ENCODE measurements at places on chromosomes 7 and 10.

DNA sequence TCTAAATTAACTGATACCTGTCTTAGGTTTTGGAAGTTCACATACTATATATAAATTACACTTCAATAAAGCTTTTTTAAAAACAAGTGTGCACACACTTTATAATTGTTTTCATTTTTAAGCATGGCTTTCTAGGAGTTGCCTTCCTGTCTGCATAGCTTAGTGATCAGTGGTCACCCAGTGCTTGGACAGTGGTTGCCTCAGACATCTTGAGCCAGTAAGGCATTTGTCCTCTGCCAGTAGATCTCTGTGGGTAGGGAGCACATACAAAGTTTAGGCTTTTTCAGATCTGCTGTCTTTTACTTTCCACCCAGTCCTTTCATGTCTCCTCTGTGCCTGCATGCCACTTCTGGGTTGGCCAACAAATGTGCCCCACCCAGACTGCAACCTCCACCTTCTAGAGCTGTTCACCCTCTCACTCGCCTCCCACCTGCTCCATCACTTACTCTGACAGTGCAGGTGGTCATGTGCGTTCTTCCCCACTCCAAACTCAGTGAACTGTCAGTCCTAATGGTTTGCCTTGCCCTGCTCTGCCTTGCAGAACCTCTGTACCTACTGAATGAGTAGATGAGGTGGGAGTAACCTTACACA lies 31.7 kb downstream of the TPST1 start:
- DNase-seq, result no peak

- no peak for DNase-seq
Observed at GRCh38 chr7:99219185-99219767, 11.4 kb upstream of the KPNA7 start.

- DNase-seq, result no peak
Observed at GRCh38 chr7:155713384-155713783, 68.9 kb downstream of the RBM33 start.

- DNase-seq, result no peak
Observed at GRCh38 chr10:123633106-123633505, 33.0 kb upstream of the GPR26 start.

DNA sequence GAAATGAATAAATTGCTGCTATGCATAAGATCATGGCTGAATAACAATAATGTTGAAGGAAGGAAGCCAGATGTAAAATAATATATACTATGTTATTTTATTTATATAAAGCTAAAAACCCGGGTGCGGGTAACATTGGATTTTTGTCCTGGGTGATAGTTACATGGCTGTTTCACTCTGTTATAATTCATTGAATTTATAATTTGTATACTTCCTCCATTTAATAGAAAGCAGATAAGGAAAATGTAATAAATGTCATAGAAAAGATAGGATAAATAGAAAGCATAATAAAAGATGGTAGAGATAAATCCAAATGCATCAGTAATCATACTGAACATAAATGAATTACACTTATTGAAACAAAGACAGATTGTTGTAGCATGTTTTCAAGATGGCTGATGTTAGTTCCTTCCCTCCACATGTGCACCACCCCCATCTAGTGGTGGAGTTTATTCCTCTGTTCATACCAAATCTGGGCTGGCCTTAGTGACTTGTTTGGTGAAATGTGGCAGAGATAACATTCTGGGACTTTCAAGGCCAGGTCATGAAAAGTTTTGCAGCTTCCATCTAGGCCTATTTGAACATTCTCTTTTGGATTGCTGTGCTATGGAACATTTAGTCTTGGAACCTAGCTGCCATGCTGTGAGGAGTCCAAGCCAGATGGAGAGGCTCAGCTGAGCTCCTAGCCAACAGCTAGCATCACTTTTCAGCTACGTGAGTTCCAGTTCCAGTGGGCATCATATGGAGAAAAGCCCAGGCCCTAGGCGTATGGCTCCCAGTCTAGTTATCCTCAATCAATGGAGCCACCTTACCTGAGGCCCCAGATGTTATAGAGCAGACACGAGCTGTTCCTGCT lies 46.9 kb downstream of the AHCYL2 start:
- DNase-seq, result peak; percentile 62

DNA sequence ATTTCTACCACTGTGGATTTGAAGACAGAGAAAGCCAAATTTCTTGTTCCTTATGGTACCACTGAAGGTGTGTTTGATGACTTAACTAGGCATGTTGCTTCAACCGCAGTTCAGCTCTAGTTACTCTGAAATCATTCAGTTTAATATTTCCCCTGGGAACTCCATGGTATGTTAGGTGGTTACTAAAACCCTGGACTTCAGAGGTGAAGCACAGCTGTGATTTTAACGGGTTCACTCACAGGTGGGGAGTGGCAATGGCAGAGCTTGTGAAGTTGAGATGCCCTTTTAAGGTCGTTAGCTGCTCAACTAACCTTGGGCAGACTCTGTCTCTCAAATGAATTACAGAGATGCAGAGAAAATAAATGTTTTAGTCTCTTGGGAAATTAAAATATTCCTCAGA lies 163.6 kb upstream of the PHYHIPL start:
- DNase-seq, result no peak

DNA sequence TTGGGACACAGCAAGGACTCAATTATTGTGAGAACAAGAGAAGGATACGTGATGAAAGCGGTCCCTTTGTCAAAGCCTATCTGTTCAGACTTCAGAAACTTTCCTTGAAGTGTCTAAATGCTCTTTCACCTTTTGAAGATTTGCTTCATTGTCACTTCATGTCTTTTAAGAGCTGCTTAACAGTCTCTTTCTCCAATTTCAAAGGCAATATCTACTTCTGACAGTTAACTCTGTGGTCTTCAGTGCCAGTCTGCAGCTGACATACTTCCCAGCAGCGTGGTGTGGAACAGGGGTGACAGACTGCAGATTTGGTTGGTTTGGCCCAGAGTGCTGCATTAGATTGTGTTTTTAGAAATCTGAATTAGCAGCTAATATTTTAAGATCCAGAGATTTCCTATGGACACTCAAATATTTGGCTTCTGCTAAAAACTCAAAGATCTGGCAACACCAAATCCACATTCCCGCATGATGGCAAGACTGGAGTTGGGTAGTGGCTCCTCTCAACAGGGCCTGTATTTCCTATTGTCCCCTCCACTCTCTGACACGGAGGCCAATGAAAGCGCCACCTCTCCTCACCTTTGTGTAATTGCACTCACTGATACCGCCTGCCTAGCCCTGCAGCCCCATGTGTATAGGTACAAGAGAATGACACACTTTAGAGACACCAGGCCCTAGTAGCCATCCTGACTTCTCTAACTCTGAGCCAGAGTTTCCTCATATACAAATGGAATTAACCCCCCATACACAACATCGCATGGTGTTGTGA lies 11.5 kb downstream of the SCRN1 start:
- DNase-seq, result no peak

DNA sequence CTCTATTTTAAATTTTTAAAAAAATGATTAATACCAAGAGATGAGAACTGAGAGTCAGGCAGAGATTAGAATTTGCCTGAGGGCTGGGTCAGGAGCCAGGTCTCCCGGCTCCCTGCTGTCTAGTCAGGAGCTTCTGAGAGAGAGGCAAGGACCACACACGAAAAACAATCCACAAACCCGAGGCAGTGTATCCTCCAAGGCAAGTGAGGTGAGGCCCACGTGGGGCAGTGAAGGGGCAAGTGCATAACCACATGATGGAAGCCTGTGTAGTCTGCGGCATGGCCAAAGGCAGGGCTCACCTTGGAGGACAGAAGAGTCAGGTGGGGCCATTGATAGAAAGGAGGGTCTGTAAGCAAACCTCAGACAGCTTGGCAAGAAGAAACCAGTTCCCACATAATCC lies 541.2 kb upstream of the FOXK1 start:
- no peak for DNase-seq

DNA sequence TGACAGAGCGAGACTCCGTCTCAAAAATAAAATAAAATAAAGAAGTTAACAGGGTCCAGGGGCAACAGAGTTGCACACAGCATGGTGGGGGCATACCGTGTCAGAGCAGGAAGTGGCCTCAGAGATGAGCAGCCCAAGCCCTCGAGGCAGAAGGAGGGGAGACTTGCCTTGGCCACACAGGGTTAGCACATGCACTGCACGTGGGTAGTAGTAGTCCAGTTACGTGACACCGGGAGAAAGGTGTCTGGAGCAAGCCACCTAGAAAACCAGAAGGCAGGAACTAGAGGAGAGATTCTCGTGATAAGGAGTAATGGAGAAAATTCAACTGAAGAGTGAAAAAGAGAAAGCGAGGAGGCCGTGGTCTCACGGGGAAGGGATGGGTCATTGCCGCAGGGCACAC lies 9.8 kb upstream of the DENND2A start:
- no peak for DNase-seq

- DNase-seq, result no peak
Observed at GRCh38 chr10:112784022-112784461, 166.0 kb upstream of the TCF7L2 start.

DNA sequence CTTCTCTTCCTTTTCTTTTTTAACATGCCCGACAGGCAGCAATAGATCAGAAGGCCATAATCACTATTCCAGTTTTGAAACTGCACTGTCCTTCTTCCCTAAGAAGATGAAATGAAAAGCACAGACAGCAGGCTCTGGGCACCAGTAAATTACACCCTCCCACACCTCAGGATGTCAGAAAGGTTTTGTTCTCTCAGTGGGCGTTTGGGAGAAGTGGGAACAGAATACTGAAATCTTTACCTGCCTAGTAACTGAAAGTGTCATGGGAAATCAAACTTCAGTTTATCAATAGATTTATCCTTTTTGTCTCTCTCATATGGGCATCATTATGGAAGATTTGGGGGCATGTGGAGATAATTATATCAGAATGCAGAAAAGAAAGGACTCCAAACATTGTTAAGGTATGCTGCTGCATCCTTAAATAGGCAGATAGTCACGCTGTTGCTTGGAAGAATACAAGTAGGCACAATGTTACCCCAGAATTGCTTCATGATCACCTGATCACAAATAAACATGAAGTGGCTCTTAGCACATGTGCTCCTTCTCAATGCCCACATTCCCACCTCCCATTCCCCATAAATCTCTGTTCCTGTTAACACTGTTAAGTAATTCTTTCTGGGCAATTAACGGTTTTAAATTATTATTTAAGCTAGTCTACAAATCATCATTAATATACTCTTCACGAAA lies 113.3 kb downstream of the DOCK4 start:
- DNase-seq, result no peak

DNA sequence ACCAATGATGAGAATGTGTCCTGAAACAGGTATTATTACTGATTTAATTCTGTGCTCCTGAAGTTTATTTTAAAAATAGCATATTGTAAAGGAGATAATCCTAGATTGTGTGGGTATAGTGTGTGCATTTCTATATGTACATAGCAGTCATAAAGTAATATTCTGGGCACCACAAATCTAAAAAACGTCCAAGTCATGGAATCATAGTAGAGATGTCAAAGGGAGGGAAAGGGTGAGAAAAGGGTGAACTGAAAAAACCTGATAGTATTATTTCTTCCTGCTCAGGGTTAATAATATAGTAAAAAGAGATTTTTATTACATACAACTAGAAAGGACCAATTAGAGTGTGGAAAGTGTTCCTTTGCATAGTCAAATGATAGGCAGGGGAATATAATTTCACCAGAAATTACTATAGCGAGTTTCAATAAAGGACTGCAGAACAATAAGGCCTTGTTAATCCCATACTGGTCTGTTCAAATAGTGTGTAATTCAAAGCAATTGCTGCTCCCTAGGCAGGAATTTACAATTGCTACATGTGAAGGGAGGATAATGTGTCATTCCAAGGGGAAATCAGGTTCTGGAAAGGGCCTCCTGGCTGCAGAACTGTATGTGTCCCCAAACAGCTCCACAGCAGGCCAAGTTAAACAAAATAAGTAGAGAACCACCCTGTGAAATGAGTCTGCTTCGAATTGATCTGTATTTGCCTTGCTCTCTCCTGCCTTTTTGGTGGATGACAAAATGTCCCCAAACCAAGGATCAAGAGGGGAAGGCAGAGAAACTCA lies 42.5 kb upstream of the KMT2E start:
- DNase-seq, result no peak

- DNase-seq, result no peak
Observed at GRCh38 chr10:20887706-20888555, 9.2 kb downstream of the NEBL start.

GRCh38 chr10:124459395-124459794 lies 2.2 kb upstream of the LHPP start:
- no peak for DNase-seq

DNA sequence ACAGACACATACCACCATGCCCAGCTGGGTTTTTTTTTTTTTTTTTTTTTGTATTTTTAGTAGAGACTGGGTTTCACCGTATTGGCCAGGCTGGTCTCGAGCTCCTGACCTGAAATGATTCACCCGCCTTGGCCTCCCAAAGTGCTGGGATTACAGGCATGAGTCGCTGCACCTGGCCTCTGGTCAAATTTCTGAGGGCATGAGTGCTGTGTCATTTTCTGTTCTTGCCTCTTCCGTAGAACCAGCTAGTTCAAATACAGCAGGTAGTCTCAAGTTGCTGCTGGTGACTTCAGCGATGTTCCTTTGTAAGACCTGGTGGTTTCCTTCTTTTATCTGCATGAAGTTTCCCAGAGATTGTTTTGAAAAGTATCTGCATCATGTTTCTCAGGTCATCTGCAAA lies 134.8 kb upstream of the SHH start:
- no peak for DNase-seq

GRCh38 chr10:123897146-123897545 lies 5.5 kb upstream of the CPXM2 start:
- DNase-seq, result no peak

- DNase-seq, result no peak
Observed at GRCh38 chr10:47025540-47026300, 114.5 kb downstream of the PTPN20 start.

- peak; percentile 36 for DNase-seq
Observed at GRCh38 chr7:130063036-130063435, 7.3 kb upstream of the KLHDC10 start.

- no peak for DNase-seq
Observed at GRCh38 chr10:129032372-129033313, 434.4 kb upstream of the MGMT start.

DNA sequence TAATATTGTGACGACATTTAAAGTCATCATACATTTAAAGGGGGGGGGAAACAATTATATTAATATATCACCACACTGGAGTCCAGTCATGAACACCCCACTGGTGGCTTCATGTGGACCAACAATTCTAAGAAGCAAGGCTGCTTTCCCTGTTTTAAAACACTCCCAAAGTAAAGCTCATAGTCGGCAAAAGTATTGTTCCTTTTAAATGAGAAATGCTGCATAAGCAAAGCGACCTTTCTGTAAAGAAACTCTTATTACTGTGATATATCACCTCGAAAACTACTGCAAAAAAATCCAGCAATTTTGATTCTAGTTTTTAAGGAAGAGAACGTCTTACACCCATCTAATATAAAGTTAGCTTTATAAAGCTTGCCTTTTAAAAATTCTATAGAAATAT lies 112.8 kb downstream of the DOCK4 start:
- no peak for DNase-seq

Data from immature natural killer cell (primary cell).